ENCODE measurements at places on chromosomes 4 and X. TPM values are rescaled to one million over a fixed set of nuclear protein-coding genes. Genes with fewer than 3 reads are reported as not detected.

Gene RHOXF2B
- not detected for total RNA-seq

Gene SMIM43
- total RNA-seq, result not detected

Gene MAGEA12
- not detected for total RNA-seq

Gene ARHGAP24
- total RNA-seq, result 69.2 TPM

Gene MAP3K15
- not detected for total RNA-seq

Gene PRAF2
- total RNA-seq, result 14.1 TPM

Gene DAPP1
- not detected for total RNA-seq

Gene FAM13A
- 4.0 TPM for total RNA-seq

Gene IRS4
- not detected for total RNA-seq

Gene MND1
- total RNA-seq, result 0.82 TPM

Gene EGFL6
- not detected for total RNA-seq

Gene CT45A5
- not detected for total RNA-seq

Gene ARHGAP4
- 24.2 TPM for total RNA-seq

Gene SPARCL1
- total RNA-seq, result not detected

Gene CCNA2
- total RNA-seq, result 24.0 TPM

Gene GAGE13
- total RNA-seq, result not detected

Gene TGIF2LX
- not detected for total RNA-seq

Gene ZNF141
- total RNA-seq, result 2.2 TPM

Gene ITGB1BP2
- total RNA-seq, result 2.1 TPM

Gene CPLX1
- 0.29 TPM for total RNA-seq

Gene NLRP2B
- not detected for total RNA-seq

Gene AKAP4
- not detected for total RNA-seq

Gene SOX3
- not detected for total RNA-seq

Gene UGT2B17
- total RNA-seq, result not detected

Gene ACSL4
- total RNA-seq, result 62.2 TPM

Gene CDX4
- not detected for total RNA-seq

Gene FHIP1A
- 1.3 TPM for total RNA-seq

Gene AMTN
- total RNA-seq, result not detected

Gene ATP1B4
- not detected for total RNA-seq

Gene ADGRG2
- not detected for total RNA-seq

Gene CSAG1
- total RNA-seq, result not detected

Gene N4BP2
- total RNA-seq, result 4.4 TPM

Gene ARMCX4
- total RNA-seq, result 5.8 TPM
